ENCODE measurements at places on chromosomes 7 and 10. TPM values are rescaled to one million over a fixed set of nuclear protein-coding genes. Genes with fewer than 3 reads are reported as not detected.

GPR15LG gene
- not detected for total RNA-seq

EPO gene
- total RNA-seq: 0.39 TPM

CLCN1 gene
- total RNA-seq: not detected

SRI gene
- total RNA-seq: 42.0 TPM

CAPZA2 gene
- total RNA-seq: 97.0 TPM

FOXP2 gene
- 0.54 TPM for total RNA-seq

ZNF138 gene
- total RNA-seq: 4.3 TPM

ADAMTS14 gene
- total RNA-seq: under 0.01 TPM

AFAP1L2 gene
- 80.5 TPM for total RNA-seq

SPDYE1 gene
- not detected for total RNA-seq

EPDR1 gene
- 1.6 TPM for total RNA-seq

CRYGN gene
- total RNA-seq: not detected

KLF6 gene
- total RNA-seq: 165 TPM

MYL10 gene
- total RNA-seq: not detected

RSPH10B gene
- not detected for total RNA-seq

MOGAT3 gene
- total RNA-seq: not detected

PLCE1 gene
- total RNA-seq: under 0.01 TPM

MKX gene
- 0.33 TPM for total RNA-seq

ZPBP gene
- not detected for total RNA-seq

TFR2 gene
- 1.2 TPM for total RNA-seq

RBM48 gene
- 10.6 TPM for total RNA-seq

OR6V1 gene
- total RNA-seq: not detected

ZNF853 gene
- 2.4 TPM for total RNA-seq

FLNC gene
- 271 TPM for total RNA-seq

KLF14 gene
- total RNA-seq: not detected

CYP3A7 gene
- total RNA-seq: 0.22 TPM

FAM237B gene
- total RNA-seq: not detected

CDH23 gene
- total RNA-seq: 31.4 TPM

FAM241B gene
- total RNA-seq: not detected

KCNIP2 gene
- 0.65 TPM for total RNA-seq

PON1 gene
- total RNA-seq: not detected

AKR1C8 gene
- not detected for total RNA-seq

OR2A7 gene
- 7.1 TPM for total RNA-seq

MLLT10 gene
- total RNA-seq: 86.0 TPM

Data from placental epithelial cell (primary cell).